ENCODE measurements at places on chromosomes 5 and 9.

DNA sequence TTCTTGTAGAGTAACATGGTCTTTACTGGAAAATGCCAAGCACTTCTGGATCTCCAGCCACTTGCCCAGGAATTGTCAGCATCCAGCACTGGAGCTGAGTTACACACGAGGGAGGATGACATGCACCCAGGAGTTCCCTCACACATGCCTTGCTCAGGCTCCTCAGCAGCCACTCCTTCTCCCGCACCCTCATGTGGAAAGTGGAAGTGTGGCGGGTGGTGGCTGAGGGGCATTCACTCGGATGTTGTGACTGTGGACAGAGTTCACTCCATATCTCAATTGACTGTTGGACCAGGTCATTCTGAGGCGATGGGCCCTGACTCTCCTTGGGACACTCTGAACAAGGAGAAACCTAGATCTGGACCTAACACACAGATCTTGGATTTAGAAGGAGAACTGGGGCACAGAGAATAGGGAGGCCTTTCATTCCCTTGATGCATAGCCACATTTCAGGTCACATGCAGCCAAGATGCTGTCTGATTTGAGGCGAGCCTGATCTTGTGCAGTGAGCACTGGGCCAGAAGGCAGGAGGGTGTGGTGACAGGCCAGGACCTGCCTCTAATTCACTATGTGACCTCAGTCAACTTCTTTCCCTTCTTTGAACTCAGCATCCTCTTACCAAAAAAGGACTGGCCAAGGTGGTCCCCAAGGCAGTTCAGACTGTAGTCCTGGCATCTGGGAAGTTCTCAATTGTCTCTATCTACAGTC lies 62.1 kb downstream of the CYSTM1 start:
- no peak for DNase-seq

DNA sequence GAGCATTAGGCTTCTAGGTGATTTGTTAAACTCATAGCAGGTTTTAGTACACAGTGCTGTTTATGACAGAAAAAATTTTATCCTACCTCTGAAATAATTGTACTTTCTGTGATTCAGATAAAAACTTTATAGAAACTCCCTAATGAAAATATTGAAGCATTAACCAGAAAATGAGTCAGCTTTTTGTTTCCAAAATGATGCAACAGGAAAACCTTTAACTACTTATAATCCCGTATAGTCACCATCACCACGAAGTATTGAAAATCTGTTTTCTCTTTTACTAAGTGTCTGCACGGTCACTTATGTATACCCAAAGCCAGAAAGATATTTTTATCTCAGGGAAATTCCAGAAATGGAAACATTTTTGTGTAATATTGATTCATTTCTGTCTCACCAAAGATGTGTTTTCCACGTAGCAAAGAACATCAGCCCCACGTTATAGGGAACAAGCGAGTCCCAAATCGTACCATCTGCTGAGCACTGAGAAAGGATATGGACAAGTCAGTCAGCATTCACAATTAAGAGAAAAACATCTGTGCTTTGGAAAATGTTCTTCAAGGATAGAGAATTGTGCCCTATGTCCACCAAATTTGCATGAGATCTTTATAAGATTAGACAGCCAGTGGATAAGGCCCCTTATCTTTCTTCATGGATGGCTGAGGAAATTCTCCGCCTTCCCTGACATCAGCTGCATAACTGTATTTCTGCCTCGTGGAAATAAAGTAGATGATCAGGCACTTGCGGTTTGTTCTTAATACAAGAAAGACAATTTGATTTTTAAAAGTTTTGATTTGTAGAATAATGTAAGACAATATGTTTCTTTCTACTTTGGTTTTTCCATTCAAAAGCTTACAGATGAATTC lies 41.9 kb downstream of the TNFAIP8 start:
- no peak for DNase-seq

- DNase-seq: no peak
Observed at GRCh38 chr9:68825762-68826472, 120.9 kb downstream of the PIP5K1B start.

DNA sequence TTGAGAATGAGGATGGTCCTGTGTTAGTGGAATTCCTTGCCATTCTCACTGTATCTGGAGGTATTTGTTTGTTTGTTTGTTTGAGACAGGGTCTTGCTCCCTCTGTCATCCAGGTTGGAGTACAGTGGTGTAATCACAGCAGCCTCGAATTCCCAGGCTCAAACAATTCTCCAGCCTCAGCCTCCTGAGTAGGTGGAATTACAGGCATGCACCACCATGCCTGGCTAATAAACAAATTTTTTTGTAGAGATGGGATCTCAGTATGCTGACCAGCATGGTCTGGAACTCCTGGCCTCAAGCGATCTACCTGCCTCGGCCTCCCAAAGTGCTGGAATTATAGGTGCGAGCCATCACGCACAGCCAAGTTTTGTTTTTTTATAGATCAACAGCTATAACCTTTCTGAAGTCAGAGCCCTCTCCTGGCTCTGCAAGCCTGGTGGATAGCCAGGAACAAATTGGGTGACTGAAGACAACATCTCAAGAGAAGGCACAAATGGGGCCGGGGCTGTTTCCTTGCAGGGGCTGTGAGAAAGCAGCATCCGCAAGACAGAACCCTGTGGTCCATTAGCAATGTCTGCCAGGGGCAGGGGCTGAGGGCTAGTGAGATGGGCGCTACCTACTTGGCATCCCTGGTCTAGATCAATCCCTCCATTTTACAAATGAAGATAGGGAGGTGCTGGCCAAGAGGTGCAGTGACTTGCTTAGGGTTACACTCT lies 18.8 kb downstream of the SH3PXD2B start:
- no peak for DNase-seq

- no peak for DNase-seq
Observed at GRCh38 chr5:138602371-138603000, 27.3 kb upstream of the HSPA9 start.

DNA sequence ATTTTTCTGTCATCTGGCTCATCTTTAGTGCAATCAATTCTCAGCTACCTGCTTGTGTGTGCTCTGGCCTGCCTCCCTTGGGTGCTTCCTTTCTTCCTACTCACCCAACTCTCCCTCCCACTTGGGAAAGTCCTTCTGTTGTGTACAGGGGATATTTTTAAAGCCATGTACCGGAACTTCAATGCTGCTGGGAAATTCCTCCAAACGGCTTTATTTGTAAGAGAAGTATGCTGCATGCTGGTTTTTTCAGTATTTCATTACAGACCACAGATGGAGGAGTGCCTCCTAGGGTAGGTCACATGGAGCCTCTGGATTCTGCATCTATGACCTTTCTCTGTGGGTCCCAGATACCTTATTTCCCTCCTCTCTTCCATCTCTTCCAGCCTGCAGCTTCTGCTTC lies 5.4 kb upstream of the HMHB1 start:
- DNase-seq: no peak

- DNase-seq: no peak
Observed at GRCh38 chr5:168137265-168137664, 154.2 kb upstream of the WWC1 start.

- DNase-seq: no peak
Observed at GRCh38 chr5:171841984-171842776, 56.6 kb downstream of the SMIM23 start.

- DNase-seq: no peak
Observed at GRCh38 chr5:158054223-158055110, 195.5 kb upstream of the CLINT1 start.
